ENCODE measurements at places on chromosomes 2 and 18.

DNA sequence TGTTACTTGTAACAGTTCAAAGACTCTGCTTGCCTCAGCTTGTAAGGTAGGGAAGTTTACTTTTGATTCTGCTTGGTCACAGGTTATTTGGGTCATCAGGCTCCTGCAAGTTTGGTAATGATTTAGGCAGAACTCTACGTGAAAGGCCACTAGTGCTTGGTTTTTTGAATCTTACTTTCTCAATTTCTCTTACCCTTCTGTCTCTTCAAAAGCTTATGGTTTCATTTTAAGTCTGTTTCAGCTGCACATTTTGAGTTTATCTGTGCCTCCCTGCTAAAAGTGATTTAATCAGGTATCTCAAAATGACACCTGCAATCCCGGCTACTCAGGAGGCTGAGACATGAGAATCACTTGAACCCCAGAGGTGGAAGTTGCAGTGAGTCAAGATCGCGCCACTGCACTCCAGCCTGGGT is 26.3 kb upstream of the MOCOS start:
- DNase-seq = no peak

GRCh38 chr2:55610954-55611743 is 6.3 kb downstream of the PPP4R3B start:
- no peak for DNase-seq

- no peak for DNase-seq
These were observed 93.6 kb upstream of the TMEFF2 start for GRCh38 chr2:192288295-192288694.

DNA sequence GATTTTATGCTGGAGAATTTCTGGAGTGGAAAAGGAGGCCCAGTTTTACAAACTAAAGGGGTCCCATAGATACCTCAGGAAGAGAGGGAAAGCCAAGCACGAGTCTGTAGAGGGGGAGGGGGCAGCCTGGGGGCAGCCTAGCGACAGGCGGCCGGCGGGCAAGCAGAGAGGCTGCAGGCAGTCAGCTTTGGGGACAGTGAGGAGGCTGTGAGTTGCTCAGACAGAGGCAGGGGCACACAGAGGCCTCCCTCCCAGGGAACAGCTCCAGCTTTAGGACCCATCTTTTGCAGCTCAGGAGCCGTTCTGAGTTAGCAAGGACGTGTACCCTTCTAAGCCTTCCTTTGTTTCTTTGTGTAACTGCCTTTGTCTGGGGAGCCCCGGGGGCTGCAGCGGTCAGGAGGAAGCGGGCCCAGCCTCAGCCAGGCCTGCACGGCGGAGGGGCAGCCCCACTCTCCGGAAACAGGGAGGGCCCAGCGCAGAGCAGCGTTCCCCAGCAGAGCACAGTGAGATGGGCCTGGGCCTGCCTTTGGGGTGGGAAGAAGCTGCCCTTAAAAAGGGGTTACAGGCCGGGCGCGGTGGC is 41.1 kb upstream of the RALBP1 start:
- no peak for DNase-seq

GRCh38 chr18:3552305-3552704 is 102.3 kb downstream of the TGIF1 start:
- DNase-seq = no peak

DNA sequence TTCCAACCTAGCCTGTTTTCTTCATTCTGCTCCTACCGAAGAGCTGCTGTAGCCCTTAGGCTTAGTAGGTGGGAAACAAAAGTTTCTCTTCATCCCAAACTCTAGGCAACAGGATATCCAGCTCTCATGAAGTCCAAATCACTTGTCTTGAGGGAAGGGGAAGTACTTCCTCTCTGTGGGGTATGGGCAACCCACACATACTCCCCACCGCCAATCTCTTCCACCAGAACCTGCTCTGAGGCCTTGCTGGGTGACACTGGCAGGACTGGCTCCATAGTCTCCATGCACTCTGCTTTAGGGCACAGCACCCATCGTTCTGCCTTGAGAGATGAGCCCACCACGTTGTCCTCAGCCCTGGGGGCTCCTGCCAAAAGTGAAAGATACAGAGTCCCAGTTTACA is 173.0 kb downstream of the NCK2 start:
- no peak for DNase-seq

DNA sequence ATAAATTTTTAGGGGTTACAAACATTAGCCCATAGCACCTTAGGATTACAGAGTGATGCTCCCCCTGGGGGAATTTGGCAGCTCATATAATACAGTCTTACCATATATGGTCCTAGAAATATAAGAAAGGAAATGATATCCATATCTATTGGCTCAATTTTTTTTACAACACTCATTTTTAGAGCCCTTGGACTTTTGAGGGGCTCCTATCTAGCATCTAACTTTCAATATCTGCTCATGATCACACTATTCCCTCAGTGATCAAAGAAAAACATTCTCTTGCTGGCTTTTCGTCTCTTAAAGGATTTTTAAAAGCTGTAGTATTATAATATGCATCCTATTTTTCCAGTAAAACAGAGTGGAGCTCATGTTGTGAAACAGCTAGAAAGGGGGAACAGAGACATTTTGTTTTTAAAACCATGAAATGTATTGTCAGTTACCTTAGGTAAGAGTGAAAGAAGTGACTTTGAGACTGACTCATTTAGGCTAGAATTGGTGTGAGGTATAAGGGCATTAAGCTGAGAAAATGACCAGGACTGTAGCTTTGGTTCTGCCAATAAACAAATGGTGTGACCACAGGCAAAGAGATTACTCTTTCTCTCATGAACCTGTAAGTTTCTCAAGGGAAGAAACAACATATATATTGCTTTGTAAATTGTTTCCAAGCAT is 65.8 kb downstream of the ALPK2 start:
- DNase-seq = no peak

- no peak for DNase-seq
These were observed 926.8 kb upstream of the SLC39A10 start for GRCh38 chr2:194730266-194730665.

GRCh38 chr2:234291765-234292204 is 205.1 kb downstream of the ARL4C start:
- DNase-seq = no peak

DNA sequence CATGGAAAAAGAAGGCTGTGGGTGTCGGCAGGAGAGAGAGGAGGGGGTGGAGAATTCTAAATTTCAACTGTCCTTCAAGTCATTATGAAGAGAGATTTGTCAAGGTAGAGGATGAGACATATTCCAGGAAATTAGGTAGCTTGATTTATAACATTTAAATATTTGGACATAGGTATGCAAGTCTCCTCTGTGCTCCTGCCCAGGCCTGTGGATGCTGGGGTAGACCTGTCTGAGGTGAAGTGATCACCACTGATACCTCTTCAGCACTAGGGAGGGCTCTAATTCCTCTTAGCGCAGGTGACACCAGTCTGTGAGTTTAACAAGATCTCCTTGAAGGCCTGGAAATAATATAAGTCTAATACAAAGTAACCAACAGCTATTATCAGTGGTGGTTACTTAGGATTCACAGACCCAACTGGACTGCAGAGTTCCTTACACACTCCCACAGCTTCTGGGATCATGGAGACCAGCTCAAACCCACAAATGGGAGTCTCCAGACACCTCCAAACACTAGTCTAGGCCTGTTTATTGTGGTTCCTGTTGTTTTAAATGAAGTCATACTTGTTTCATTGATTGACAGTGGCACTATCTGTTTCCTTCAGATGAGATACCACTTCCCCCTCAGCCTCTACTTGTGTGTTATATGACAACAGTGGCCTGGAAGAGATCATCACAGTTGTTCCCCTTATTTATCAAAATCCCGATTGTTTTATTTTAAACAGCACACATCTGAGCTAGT is 104.1 kb upstream of the ITPRID2 start:
- DNase-seq = no peak

- no peak for DNase-seq
These were observed 404.6 kb downstream of the ARHGAP15 start for GRCh38 chr2:143533846-143534245.

DNA sequence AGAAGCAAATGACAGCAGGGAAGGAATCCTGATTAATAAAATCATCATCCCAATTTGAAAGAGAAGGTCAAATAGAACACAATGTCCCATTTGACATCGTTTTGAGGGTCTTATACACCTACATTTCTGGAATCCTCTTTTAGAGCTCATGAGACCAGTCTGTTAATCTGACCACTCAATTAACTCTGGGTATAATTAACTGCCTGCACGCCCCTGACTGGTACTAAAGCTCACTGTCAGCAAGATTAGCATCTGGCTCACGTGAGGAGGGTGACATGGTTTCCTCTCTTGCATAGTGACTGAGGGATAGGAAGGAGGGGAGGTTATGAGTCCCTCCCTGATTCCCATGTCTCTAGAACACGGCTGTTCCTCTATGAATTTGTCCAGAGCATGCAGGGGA is 124.3 kb downstream of the ICOS start:
- DNase-seq = no peak

- no peak for DNase-seq
These were observed 28.8 kb downstream of the ASAP2 start for GRCh38 chr2:9235147-9236044.

DNA sequence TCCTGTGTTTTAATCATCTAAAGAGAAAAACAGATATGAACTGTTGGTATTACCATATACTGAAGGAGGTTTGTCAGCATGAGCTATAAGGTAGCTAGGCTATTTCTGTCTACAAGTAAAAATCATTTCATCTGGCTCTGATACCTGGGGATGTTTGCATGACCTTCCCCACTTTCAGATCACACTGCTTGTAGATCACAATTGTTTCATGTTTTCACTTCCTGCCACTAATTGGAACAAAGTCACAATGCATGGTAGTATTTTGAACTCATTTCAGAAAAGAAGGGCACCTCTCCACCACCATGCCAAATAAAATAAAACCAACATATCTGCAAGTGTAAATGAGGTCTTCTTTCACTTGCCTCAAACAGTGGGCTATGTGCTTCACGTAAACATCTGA is 37.8 kb downstream of the NYAP2 start:
- DNase-seq = no peak
